ENCODE measurements at places on chromosomes 16 and 17.

GRCh38 chr17:65268832-65269231 is 131.7 kb downstream of the RGS9 start:
- DNase-seq: no peak

GRCh38 chr16:2736476-2737237 is 15.8 kb upstream of the SRRM2 start:
- DNase-seq: no peak

- no peak for DNase-seq
These were observed 160.6 kb downstream of the IRF8 start for GRCh38 chr16:86059253-86060171.

GRCh38 chr16:85366031-85366763 is 246.9 kb upstream of the GSE1 start:
- no peak for DNase-seq

GRCh38 chr16:12201866-12202265 is 225.3 kb downstream of the SNX29 start:
- no peak for DNase-seq

- DNase-seq: no peak
These were observed 6.9 kb upstream of the GJD3 start for GRCh38 chr17:40371261-40371929.

DNA sequence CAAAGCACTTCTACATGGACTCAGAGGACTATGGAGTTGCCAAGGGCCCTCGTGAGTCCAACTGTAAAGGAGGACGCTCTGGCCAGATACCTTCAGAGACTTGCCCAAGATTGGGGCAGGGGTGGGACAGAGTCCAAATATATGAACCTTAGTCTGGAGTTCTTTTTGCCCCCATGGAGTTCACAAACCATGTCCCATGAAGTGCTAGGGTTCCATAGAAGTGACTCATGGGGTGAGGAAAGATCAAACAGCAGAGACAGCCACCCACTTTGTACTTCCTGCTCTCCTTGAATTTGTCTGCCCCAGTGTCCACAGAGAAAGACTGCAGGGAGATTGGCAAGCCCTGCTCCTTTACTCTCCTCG is 29.0 kb downstream of the SRL start:
- DNase-seq: no peak

- DNase-seq: no peak
These were observed 2.0 kb downstream of the XYLT2 start for GRCh38 chr17:50347894-50348291.

GRCh38 chr17:74210191-74211140 is 2.9 kb upstream of the TTYH2 start:
- peak; percentile 37 for DNase-seq

- no peak for DNase-seq
These were observed 95.1 kb downstream of the ZFHX3 start for GRCh38 chr16:72952811-72953271.

GRCh38 chr17:8145811-8146210 is 6.4 kb downstream of the PER1 start:
- no peak for DNase-seq

- DNase-seq: no peak
These were observed 234.1 kb upstream of the TOM1L1 start for GRCh38 chr17:54666559-54666958.

- DNase-seq: no peak
These were observed 810 bp upstream of the GAN start for GRCh38 chr16:81313701-81314602.

- no peak for DNase-seq
These were observed at the start of gene CCL1 for GRCh38 chr17:34363183-34363661. Gene CCL1, minus strand, starts transcription at chr17:34363233. Its CDS starts 72 bp downstream, at chr17:34363161.

DNA sequence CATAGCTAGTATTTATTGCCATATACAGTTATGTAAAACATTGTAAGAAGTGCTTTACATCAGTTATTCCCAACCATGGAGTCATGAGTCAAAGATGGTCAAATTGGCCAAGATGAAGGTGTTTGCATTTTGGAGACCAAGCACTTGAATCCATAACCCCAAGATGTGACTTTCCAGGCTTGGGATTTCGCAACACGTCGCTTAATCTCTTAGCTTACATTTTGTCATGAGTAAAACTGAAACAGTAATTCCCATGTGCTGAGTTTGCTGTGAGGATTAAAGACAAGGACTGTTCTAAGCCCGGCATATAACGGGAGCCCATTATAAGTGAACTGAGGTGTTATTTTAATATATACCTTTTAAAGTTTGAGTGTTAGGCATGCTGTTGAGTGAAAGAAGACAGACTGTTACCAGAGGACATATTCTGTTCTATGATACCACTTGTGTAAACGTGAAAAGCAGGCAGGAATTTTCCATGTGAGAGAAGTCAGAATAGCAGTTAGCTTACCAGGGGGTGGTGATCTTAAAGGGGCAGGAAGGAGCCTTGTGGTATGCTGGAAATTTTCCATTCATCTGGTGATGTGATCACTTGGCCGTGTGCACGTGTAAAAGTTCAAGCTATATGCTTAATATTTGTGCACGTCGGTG is 484.9 kb downstream of the WWOX start:
- no peak for DNase-seq

DNA sequence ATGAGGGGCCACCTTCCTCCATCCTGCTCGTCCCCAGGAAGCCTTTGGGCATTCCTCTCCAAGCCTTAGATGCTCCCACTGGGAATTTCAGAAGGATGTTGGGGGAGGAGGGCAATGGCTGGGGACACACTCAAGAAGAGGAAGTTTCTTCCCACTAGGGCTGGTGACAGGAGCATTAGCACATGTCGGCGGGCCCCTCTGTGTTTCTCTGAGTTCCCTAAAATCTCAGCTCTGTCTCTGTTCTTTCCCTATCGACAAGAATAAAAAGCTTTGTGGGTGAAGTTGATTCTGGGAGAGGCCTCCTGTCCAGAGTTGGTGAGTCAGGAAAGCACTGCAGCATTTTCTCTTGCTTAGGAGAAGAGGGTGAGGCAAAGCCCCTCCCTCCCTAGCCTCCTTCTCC is 19.7 kb upstream of the C17orf107 start:
- DNase-seq: no peak

- peak; percentile 12 for DNase-seq
These were observed 21.1 kb downstream of the STH start for GRCh38 chr17:46020023-46020761.

- no peak for DNase-seq
These were observed 818.6 kb downstream of the KCNJ2 start for GRCh38 chr17:70987867-70988340.

DNA sequence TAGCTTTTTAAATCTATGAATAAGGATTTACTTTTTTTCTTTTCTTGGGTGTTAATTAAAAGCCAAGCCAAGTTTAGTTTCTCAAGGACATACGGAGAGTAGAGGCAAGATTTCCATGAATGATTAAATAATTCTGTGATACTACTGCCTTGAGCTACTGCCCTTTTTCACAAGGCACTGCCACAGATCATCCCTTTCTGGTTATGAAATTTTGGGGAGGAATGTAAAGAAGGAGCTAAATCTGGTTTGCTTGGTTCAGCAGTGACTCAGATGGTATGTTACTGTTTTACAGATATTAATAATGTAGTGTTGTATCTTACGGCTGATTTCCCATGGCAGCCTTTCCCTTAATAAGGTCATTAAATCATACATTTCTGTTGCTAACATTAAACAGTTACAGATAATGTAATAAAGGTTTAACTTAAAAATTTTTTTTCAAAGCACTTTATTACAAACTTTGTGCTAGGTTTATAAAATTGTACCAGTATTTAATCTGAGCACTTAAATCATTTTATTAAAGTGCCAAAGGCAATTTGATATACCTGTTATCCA is 2.6 kb downstream of the WSB1 start:
- no peak for DNase-seq

GRCh38 chr17:80006339-80006720 is 29.3 kb downstream of the TBC1D16 start:
- DNase-seq: no peak

GRCh38 chr16:56944954-56945839 is 13.3 kb downstream of the HERPUD1 start:
- no peak for DNase-seq

- no peak for DNase-seq
These were observed 47.0 kb downstream of the BCAS3 start for GRCh38 chr17:60724647-60725046.

GRCh38 chr17:34758316-34758715 is 178.9 kb downstream of the TMEM132E start:
- DNase-seq: no peak

DNA sequence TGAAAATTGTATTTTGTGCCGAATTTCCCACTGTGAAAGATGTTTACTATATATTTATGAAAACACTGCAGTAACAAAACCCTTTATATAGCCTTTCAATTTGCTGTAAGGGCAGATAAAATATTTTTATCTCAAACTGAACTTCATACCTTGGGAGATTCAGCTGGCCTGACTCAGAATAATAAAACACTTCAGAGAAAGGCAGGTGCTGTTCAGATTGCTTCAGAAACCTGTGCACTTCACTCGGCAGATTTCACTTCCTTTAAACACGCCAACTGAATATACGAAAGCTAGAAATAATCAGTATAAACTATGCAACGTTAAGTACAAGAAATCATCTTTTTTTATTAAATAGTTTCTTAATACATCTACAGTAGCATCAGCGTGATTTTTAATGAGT is 839.1 kb upstream of the RBFOX1 start:
- no peak for DNase-seq

- no peak for DNase-seq
These were observed 2.5 kb downstream of the KRT32 start for GRCh38 chr17:41464682-41465081.

GRCh38 chr17:69609473-69610305 is 195.2 kb downstream of the MAP2K6 start:
- DNase-seq: no peak

GRCh38 chr16:72246423-72246822 is 74.5 kb upstream of the PMFBP1 start:
- DNase-seq: no peak

DNA sequence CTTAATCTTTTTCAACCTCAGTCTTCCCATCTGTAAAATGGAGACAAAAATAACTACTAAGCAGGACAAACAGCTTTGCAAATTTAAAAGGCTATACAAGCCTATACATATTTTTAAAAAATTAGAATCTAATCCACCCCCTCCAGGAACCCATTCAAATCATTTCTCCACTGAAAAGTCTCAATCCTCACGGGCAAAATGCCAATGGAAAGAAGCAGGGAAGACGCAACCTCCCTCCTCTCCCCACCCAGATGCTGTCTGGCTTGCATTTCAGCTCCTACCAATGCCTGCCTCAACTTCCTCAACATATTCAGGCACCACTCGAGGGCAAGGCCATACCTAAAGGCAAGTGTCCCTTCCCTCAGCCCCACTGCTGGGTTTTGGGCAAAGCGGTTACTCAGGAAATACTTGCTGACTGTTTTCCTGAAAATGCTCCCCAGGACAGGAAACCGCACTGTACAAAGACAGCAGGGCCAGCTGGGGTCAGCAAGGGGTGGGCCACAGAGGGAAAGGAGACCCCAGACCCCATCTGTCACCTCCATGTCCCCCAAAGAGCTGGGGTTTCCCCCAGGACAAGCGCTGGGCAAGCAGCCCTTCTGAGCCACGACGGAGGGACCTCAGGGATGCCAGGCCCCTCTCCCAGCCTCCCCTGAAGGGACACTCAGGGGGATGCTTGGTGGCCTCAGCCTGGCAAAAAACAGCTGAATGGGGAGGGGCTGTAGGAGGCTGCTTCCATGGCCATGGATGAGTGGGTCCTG is 47.7 kb upstream of the DOC2B start:
- no peak for DNase-seq

GRCh38 chr17:30433514-30433913 is 43.7 kb upstream of the GOSR1 start:
- DNase-seq: no peak

DNA sequence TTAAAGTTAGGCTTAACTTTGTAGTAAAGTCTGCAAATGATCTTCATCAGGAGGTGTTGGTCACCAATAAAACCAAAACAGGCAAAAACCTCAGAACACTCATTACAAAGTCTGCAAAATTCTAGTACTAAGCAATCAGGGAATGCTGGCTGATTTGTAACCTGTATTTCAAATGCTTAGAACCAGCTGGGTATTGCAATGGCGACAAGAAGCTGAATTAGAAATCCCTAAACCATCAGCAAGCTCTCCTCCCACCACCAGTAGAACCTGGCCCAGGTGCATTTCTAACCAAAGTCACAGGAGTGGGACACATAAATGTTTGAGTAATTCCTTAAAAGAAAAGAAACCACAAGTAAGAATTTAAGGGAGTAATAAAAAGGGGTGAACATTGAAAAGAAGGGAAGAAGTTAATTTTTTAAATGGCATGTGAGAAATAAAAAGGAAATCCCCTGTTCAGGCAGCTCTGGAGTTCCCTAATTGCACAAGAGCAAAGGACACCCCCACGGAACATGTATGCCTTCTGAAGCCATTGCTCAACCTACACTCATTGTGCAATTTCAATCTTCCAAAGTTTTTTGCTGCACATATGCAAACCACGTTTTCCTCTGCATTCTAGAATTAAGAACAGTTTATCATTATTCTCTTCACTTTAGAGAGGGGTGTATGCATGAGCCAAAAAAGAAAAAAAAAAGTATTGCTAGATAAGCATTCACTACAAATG is 102.9 kb downstream of the HIC1 start:
- no peak for DNase-seq

DNA sequence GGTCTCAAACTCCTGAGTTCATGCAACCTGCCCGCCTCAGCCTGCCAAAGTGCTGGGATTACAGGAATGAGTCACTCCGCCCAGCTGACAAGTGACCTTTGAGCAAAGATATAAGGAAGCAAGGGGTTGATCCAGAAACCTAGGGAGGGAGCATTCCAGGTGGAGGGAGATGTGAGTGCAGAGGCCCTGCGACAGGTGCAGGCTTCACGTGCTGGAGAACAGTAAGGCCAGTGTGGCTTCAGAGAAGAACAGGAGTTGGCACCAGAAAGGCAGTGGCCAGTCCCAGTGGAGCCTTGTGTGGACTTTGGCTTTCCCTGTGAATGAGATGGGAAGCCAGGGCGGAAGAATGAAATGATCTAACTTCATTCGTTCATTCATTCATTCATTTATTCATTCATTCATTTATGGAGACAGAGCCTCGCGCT is 73.6 kb upstream of the HAS3 start:
- no peak for DNase-seq

DNA sequence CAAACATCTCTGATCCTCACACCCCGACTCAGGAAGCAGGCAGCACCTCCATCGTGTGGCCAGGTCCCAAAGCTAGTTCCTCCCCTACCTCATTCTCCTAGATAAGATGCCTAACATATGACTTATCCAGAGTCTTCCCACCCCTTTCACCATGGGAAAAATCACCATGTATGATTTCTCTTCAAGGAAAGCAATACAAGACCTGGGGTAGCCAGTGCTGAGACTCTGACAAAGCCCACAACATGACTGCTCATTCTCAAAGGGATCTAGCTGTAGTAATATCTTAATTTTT is 45.1 kb downstream of the CMTM4 start:
- no peak for DNase-seq

GRCh38 chr16:51159296-51159695 is 8.2 kb upstream of the SALL1 start:
- no peak for DNase-seq
